Hematopoietic multipotent progenitor cell treated with erythropoietin and hydrocortisone succinate and interleukin-3 and kit ligand, for 6 days (in vitro differentiated cells): ENCODE measurements at places on chromosomes 5 and 9.

GRCh38 chr9:23796209-23796608 lies 29.8 kb downstream of the ELAVL2 start:
- no peak for DNase-seq

GRCh38 chr5:129652349-129653056 lies 95.4 kb upstream of the MINAR2 start:
- no peak for DNase-seq

GRCh38 chr9:5790923-5791322 lies 42.0 kb downstream of the ERMP1 start:
- no peak for DNase-seq

DNA sequence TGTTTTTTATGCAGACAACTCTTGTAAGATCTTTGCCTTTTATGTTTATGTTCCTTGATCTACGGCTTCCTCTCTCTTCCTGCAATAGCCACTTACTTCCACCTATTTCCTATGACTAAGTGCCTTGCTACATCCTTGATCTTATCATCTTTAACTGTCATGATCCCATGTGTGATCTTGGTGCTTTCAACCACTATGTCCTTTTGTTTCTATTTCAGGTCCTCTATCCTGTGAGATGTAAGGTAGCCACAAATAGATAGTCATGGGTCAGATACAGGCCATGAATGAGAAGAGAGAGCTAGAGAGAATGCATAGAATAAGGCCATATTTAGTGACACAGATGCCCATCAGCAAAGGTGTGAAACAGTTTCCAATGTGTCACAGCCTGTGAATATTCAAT lies 243.6 kb upstream of the HAPLN1 start:
- peak; percentile 12 for DNase-seq

DNA sequence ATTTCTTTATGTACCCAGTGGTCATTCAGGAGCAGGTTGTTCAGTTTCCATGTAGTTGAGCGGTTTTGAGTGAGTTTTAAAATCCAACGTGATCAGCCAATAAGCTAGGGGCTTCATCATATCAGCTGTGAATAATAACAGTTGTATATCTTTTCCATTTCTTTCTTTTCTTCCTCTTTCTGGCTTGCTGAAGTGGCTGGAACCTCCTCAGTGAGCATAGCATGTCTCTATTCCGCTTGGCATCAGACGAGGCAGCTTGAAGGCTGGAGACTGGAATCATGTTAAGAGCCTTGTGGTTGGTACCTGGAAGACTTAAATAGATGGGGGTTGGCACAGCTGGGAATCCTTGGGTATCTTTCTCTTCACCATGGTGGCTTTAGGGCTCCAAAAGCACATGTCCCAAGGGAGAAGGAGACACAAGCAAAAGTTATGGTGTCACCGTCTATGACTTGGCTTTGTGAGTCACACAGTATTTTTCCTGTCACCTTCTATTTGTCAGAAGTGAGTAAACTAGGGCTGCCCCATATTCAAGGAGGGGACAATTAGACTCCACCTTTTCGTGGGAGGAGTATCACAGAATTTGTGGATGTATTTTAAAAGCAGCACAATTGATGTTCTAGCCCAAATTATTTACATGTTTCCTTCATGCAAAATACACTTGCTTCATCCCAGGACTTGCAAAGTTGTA lies 38.0 kb upstream of the RETREG1 start:
- DNase-seq: no peak

DNA sequence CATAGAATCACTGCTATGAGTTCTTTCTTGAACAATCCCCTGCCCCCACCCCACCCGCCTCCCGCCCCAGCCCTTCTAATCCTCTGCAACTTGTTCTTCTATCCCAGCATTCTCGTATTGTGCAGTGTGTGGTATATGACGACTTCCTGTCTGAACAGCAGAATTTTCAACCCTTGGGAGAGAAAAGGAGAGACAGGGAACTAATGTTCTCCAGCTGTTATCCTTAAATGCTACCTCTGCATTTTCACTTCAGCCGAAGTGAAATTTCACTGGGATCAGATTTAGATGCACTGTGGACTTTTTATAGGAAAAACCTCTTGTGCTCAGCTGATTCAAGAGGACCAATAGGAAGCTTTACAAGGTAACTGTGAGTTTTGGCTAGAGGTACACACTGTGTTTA lies 2.2 kb downstream of the FBXL7 start:
- no peak for DNase-seq

DNA sequence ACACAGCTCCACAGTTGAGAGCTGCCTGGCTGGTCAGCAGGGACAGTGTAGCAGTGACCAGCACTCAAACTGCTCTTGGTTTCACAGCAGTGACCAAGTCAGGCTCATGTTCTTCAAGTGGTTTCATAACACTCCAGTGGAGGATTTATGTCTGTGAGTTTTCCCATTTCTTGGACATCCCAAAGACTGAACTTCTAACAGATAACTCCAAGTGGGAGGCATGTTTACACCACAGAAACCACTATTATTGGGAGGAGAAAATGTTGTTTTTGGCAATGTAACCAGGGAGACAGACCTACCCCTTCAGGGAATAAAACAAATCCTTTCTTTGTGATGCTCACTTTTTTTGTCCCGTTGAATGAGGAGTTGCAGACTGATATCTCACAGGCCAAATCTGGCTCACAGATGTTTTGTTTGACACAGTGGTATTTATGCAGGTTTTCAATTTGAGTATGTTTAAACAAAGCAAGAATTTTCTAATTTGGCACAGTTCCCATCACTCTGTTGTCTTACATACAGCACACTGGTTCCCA lies 141.5 kb downstream of the RMI1 start:
- no peak for DNase-seq

GRCh38 chr5:147290261-147290660 lies 55.4 kb downstream of the STK32A start:
- DNase-seq: no peak

GRCh38 chr9:127554966-127555839 lies 56.9 kb upstream of the STXBP1 start:
- no peak for DNase-seq

DNA sequence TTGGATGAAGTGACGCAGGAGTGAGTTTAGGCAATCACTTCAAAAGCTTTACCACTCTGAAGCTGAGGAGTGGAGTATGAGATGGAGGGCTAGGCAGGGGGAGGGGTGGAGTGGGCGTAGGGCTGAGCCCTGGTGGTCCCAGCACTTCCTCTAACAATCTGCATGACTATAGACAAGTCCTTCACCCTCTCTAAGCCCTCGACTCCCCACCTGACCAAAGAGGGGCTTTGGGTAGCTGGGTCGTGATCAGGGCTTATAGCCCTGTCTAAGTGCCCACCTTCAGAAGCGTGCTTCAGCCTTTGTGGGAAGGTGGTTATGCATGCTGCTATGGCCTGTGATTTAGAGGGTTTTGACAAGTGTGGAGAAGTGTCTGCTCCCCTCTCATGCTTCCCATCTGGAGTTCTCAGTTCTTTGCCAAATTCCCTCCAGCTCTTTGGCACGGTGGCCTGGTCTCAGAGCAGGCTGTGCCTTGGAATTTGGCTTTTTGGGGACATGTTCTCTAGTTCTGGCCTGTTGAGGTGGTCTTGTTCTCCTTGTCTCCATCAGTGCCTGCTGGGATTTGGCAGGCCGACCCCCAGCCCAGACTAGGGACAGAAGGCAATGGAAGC lies 53.0 kb downstream of the ACTBL2 start:
- DNase-seq: no peak

DNA sequence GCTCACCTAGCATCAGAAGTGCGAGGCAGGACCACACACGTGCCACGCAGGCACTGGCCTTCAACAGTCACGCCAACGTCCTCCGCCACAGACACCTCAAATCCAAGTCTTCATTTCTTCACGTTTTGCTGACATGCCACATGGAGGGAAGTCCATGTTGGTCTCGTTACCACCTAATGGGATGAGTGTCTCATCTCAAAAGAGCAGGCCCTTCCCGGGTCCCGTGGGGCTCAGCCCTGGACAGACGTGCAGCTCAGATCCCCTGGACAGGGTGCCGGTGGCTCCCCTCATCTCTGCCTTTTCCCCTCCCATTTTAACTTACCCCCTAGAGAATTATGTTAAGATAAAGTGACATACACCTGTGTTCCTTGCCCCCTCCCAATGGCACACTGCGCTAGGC lies 76.8 kb downstream of the MRPL36 start:
- DNase-seq: no peak

DNA sequence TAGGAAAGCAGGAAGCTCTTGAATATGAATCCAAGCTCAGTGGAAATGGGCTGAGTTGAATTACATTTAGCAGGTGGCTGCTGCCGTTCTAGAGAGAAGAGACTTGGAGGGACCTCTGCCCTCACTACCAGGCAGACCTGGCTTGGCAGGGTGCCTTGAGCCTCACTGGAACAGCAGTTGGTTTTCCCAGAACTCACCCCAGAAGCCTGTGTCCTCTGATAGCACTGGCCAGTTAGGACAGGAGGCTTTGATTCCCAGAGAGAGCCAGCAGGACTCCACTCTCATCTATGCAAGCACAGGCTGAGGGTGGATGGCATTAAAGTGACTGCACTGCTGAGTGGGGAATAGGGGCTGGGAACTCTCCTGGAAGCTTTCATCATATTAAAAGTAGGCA lies 54.8 kb downstream of the PWWP2A start:
- peak; percentile 23 for DNase-seq

- DNase-seq: peak; percentile 86
Observed at GRCh38 chr5:115601701-115602590, at the start of gene TICAM2. Gene TICAM2 (minus strand): TSS chr5:115602479. CDS start chr5:115581256, 21,223 bp downstream.

DNA sequence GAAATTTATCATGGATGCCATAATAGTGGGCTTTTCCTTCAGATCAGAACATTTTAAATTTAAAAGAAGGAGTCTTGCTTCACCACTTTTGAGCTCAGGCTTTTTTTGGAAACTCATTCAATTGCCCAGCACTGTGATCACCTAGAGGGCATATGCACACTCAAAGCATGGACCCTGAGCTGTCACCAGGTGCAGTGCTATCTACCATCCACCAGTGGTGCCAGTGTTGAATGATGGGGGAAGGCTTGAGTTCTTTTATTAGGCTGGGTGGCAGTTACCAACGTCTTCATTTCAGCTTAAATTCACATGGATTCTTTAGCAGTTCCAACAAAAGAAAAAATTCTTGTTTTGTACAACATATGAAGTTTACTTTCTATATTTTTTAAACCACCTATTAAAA lies 164.1 kb downstream of the CFAP90 start:
- no peak for DNase-seq

DNA sequence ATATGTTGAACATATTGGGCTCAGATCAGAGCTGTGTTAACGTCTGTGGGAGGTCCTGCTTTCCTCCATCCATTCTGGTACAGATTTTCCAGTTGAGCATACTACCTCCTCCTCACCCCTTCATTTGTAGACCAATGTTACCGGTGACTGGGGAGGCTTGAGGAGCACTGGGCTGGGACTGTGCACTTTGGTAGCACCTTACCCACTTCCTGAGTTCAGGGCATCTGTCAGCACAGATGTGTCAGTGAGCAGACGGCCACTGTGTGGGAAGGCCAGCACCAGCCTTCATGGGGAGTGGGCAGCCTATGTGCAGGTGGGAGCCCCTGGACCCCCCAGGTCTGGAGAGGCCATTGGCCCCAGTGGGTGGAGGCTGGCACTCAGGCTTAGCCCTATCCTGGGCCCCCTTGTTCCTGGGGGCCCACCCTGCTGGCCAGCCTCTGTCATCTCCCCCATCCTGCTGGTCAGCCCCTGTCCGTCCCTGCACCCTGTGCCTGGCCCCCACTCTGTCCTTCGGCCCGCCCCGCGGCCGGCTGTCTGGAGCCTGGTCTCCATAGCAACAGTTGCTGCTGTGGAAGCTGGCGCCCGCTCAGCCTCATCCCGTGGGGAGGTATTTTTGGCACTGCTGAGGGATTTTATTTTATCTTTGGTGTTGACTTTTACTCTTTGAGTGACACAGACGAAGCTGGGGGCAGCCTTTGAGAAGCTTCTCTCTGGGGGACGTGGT lies 21.3 kb downstream of the WNK2 start:
- no peak for DNase-seq
